ENCODE measurements at places on chromosomes 7 and 10.
A peak's percentile ranks its signal among the peaks of the same experiment; 100 is the strongest.

DNA sequence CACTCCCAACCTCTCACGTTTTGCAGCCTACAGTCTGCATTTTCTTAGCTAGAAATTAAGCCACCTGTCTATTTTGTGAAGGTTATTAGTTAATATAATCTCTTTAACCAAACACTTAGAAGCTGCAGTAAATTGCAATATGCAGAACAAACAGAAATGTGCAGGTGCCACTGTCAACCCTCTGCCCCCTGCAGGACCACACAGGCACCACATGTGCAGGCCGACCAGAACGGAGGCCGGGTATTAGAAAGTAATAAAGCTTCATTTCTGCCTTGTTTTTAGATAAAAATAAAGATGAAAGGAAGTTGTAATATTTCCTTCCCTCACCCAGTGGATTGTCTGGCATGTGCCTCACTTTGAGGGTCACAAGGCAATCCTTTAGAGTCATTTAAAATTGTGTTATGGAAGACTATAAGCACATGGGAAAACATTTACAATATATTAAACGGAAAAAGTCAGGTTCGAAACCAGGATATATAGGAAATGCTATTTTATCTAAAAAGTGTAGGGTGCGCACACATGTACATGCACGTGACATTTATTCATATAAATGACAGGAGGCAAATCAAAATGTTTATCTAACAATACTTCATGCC, 158.2 kb downstream of the ARHGAP12 start:
- peak; percentile 26 for DNase-seq

DNA sequence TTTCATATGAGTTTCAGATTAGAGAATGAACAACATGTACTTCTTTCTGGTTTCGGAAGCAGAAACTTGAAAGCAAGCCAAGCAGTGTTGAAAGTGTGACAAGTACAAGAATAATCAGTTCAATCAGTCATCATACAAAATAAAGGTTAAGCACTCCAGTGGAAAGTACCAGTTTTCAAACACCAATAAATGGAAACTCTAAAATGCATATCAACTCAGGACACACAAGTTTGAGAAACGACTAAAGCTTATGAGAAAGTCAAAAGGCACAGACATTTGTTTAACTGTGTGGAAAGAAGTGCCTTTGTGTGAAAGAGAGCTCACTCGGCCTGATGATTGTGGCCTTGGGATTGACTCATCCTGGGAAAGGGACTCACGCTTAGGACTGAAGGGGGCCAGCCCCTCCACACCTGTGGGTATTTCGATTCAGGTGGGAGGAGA, 60.6 kb upstream of the AKR1C1 start:
- no peak for DNase-seq

GRCh38 chr7:19116121-19117090, 1.0 kb downstream of the TWIST1 start:
- DNase-seq, result no peak

- DNase-seq, result no peak
Measured at GRCh38 chr10:35056133-35056532, 34.0 kb downstream of the CUL2 start.

DNA sequence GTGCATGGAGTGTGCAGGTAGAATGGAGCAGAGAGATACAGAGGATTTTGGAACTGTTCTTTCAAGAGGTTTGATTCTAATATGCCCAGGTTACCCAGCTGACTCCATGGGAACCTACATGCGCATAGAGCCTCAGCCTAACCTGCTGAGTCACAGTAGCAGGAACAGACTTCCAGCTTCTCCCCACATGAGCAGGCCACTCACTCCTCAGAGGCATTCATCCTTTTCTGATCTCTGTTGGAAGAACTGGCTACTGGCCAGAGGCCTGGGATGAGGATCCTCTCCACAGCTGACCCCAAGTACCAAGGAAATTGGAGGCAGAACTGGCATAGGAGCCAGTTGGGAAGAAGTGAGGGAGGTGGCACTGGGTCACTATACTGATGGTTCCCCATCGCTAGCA, 17.9 kb upstream of the CCSER2 start:
- no peak for DNase-seq

DNA sequence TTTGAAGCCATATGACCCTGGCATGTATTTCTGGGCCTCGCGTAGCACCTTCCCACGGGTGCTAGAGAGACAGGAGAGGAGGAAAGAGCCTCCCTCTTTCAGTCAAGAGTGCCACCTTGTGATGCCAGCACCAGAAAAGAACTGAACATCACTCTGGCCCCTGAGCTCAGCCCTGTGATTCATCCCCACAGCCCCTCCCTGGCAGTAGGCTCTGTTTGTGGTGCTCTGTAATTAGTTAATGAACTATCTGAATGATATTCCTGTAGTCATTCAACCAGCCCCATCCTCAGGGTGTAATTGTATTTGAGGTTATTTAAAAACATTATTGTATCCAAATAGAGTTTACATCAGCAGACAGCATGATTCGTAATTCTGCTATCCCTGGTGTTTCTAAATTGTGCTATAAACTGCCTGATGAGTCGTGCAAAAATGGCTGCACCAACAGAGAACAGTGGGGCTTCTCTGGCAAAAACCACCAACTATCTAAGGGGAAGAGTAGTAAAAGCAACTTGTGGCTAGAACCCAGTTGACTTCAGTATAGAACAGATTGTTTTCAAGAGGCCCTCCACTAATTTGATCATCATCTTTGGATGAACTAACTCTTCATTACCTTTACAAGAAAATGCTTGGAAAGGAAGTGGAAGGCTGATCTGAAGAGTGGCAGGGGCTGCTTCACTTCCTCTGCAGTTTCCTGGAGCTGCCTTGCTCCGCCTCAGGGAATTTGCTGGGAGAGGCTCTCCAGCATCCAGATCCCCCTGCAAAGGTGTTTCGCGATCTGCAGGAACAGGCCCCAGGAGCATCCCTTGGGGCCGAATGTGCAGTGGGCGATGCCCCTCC, 23.7 kb upstream of the TIAL1 start:
- DNase-seq, result no peak

- no peak for DNase-seq
Measured at GRCh38 chr10:101896225-101896877, 52.8 kb upstream of the KCNIP2 start.

DNA sequence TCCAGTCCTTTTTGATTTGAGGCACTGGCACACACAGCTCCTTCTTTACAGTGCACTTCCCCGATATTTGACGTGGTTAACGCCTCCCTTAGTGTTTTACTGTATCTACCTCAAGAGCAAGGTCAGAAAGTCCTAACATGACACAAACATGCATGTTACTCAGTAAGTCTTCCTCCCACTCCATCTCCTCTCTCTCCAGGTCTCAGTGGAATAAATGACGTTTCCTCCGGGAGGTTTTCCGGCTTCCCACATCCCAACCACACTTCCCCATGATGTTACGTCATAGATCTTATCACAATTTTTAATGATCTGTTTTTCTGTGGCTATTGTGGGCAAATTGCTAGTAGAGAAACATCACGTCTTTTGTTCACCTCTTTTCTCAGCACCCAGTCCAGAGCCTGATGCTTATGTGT, 165.7 kb downstream of the PTPN20 start:
- DNase-seq, result no peak

DNA sequence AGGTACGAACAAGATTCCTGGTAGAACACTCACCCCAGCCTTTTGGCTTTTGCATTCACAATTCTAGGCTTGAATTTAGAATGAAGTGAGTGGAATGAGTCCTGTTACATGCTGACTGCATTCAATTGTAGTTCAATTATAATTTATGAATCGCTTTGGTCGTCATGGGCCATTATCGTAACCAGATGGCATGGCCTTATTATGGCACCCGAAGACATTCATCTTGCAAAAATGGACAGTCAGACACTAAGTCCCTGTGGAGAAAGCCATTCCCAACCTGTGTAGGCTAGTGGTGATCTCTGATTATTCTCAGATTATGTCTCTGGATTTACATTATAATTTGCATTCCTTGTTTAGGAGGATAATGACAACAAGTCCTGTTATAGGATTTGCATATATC, 292.4 kb upstream of the NPSR1 start:
- no peak for DNase-seq

GRCh38 chr10:49055221-49055849, 60.0 kb downstream of the VSTM4 start:
- no peak for DNase-seq

- DNase-seq, result no peak
Measured at GRCh38 chr10:76302481-76302880, 871.1 kb downstream of the LRMDA start.

- DNase-seq, result no peak
Measured at GRCh38 chr10:17028798-17029197, 100.8 kb downstream of the CUBN start.

- DNase-seq, result no peak
Measured at GRCh38 chr7:67484244-67484751, 487.7 kb downstream of the TYW1 start.

DNA sequence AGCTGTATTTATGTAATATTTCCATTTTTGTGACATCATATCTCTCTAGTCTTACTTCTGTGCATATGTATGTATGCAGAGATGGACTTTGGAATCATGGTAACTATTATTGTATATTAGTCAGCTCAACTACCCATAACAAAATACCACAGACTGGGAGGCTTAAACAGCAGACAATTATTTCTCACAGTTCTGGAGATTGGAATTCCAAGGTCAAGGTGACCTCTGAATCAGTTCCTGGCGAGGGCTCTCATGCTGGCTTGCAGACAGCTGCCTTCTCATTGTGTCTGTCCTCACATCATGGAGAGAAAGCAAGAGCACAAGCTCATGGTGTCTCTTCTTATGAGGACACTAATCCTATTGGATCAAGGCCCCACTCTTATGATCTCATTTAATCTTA, 79.1 kb downstream of the RAMP3 start:
- no peak for DNase-seq

GRCh38 chr10:34766811-34767494, 48.1 kb downstream of the PARD3 start:
- DNase-seq, result no peak

DNA sequence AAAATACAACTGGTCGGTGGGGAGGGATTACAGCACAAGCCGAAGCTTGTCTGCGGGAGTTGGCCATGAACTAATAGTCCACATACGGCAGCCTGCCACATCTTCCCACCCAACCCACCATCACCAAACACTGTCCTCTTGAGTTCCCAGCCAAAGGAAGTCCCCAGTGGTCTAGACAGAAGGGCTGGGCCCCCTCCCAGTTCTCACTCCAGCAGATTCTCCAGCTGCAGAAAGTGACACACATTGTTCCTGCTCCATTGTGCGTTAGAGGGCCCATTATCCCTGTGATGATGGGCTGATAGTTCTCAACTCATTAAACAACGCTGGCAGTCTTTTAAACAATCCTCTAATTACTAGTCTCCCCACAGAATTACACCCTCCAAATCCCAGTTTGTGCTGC, 148.0 kb downstream of the FGFR2 start:
- DNase-seq, result no peak

DNA sequence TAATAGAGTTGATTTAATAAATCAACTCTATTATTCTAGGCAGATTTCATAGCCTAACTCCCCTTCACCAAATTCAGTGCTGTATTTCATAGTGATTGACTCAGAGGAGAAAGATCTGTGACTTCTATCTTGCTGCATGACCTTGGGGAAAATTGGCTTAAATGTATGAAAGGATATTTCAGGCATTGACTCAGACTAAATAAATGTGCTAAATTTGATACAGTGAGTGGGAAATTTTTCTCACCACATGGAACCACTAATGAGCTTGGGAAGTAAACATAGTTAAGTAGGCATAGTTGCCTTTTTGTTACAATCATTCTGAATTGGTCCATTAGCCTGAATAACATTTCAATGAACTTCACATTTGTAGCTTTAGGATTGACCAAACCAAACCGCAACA, 89.0 kb upstream of the PRPS1L1 start:
- DNase-seq, result no peak

- no peak for DNase-seq
Measured at GRCh38 chr10:71647526-71648253, 71.9 kb downstream of the C10orf105 start.

DNA sequence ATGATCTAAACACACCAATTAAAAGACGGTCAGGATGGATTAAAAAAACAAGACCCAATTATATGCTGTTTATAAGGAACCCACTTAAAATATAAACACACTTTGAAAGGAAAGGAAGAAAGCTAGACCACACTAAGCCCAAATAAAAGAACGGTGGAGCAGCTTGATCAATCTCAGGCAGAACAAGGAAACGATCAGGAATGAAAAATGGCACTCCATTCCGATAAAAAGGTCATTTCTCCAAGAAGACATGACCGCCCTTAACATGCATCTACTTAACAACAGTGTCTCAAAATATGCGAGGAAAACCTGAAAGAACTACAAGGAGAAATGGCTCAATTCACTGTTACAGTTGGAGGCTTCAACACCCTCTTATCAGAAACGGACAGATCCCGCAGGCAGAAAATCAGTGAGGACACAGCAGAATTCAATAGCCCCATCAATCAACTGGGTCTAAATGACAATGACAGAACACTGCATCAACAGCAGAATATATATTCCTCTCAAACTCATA, 210.0 kb downstream of the MAD1L1 start:
- no peak for DNase-seq

GRCh38 chr10:129621062-129621461, 154.0 kb downstream of the MGMT start:
- DNase-seq, result no peak

DNA sequence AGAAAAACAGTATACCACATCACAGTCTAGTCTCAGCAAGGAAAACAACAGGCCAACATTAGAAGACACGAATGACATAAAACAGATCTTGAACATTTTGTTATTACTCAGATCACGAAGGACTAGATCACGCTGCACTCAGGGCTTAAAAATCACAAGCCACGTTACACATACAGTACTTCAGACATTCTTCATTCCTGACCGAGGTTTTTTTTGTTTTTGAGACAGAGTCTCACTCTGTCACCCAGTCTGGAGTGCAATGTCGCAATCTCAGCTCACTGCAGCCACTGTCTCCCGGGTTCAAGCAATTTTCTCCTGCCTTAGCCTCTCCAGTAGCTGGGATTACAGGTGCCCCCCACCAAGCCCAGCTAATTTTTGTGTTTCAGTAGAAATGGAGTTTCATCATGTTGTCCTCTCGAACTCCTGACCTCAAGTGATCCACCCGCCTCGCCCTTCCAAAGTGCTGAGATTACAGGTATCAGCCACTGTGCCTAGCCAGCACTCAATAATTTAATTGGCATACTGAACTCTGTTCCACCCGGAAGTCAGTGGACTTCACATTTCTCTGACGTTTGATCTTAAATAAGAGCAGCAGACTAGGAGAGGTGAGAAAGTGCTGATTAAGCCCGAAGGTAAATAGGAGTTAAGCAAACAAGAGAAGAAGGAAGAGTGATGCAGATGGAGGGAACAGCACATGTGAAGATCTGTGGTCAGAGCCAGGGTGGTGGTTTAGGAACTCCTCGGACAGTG, 3.5 kb downstream of the AIMP2 start:
- no peak for DNase-seq

GRCh38 chr10:123906884-123907652, 15.5 kb upstream of the CPXM2 start:
- DNase-seq, result no peak

GRCh38 chr10:71211053-71211452, 1.3 kb upstream of the UNC5B start:
- no peak for DNase-seq

All from activated naive CD4-positive, alpha-beta T cell (primary cell).